Hypothalamus (tissue), 51 donors: ENCODE measurements at places on chromosomes 7 and 10.

DNA sequence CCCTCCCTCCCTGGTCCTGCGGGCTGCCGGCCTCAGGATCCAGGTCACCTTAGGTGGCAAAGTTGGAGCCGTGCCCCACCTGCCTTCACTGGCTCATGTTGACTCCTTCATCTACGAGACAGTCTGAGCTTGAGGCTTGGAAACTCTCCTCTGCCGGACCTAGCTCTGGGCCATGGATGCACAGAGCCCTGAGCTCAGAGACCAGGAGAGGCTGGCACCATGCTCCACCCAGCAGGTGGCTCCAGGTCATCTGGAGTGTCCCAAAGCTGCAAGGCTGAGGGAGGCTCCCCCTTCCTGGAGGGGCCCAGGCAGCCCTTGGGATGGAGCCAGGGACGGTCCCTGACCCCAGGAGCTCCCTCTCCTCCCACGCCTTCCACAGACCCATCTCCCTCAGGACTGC is 81.3 kb downstream of the PDGFA start:
- no peak for DNase-seq

- DNase-seq: no peak
Measured at GRCh38 chr10:6164271-6165095, 38.2 kb upstream of the PFKFB3 start.

DNA sequence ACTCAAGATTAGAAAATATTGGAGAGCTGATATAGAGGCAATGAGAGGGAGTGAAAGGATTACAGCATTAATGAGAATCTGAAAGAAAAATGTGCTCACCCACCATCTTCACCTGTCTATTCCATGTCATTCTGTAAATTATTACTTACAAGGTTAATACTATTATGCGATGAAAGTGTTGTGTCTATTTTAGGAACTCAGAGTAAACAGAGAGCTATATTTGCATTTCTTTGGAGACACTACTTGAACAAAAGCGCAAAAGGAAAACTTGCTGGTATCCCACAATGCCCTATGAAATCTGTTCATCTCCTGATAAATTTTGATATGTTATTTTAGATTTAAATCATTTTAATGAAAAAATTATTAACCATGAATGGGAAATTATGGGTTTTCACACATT is 196.1 kb downstream of the ZEB1 start:
- no peak for DNase-seq

DNA sequence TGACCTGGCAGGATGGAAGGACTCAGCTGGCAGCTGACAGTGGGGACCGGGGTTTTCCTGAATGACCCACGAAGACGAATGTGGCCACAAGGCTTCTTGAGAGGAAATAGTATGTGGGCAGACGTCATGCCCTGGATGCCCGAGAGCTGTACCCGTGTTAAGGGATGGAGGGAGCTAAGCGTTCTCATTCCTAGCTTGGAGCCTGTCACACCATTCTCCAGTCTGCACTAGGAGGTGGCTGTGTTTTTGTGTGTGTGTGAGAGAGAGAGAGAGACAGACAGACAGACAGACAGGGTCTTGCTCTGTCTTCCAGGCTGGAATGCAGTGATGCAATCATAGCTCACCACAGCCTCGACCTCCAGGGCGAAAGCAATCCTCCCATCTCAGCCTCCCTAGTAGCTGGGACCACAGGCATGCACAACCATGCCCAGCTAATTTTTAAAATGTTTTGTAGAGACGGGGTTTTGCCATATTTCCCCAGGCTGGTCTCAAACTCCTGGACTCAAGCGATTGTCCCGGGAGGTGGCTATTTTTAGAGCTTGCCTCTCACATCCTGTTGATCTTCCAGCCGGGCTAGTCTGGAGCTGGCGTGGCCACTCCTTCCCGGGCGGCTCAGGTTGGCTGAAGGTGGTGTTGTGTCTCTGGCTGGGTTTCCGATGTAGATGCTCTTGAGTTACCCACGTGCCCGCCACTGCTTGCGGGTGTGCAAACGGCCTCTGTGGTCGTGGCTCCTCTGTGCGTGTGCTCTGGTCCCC is 2.1 kb downstream of the AMZ1 start:
- DNase-seq: no peak

DNA sequence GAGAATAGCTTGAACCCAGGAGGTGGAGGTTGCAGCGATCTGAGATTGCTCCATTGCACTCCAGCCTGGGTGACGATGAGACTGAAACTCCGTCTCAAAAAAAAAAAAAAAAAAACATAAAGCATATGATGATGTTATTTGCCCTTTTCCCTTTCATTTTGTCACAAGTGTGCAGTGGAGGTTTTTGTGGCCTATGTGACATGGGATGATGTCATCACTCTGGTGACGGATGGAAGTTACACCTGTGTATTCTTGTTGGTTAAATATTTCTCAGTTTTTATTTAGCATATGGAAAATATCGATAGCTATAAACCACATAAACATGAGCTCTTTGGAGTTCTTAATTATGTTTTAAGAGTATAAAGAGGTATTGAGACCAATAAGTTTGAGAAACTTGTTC is 71.8 kb upstream of the EMX2 start:
- DNase-seq: no peak

- no peak for DNase-seq
Measured at GRCh38 chr10:112446055-112446854, 459 bp downstream of the ZDHHC6 start.

DNA sequence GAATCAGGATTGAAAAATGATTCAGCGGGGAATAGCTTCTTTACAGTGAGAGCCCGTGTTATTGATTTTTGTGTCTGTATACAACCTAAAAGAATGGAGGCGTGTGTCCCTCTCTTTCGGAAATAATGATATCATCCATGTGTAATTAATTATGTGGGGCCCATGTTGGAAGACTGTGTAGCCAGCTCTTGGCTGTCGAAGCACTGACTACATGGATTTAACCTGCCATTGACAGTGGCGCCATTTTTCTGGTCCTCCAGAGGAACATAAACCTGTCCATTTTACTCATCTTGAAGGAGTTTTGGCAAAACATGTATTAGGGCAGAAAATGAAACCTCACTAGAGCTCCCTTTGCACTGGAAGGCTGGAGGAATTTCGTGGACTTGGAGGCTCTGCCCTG is 119.6 kb downstream of the ITIH5 start:
- no peak for DNase-seq

- DNase-seq: no peak
Measured at GRCh38 chr10:33715303-33715975, 381.0 kb upstream of the NRP1 start.

- DNase-seq: no peak
Measured at GRCh38 chr10:86872757-86873156, 84.7 kb downstream of the MMRN2 start.

DNA sequence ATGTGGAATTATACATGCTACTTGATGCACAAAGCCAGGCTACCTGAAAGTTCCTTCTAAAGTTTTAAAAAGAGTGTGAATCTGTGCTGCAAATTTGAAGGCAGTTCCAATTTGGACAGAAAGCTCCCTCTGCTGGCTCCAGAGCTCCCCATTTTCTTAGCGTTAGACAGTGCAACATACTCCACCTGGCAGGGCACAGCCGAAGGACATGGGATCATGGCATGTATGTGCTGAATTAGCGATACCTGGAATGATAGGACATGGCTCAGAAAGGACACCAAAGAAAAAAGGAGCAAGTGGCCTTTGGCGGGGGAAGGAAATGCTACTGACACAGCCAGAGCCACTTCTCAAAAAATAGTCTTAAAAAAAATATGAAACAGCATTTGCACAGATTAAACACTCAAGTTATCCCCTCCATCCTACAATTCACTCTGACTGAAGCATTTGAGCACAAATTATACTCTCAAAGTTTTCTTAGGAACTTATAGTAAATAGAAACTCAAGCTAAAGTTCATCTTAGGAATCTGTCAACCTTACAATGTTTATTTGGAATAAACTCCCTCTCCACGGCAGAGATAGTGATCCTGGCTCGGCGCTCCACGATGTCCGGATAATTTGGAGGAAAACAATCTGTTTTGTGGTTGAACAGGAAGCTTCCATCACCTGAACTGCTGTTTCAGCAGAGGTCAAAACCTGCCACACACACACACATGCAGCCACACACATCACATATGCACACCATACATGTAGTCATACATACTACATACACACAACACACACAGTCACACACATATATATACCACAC is 80.0 kb downstream of the C7orf25 start:
- DNase-seq: peak; percentile 9

DNA sequence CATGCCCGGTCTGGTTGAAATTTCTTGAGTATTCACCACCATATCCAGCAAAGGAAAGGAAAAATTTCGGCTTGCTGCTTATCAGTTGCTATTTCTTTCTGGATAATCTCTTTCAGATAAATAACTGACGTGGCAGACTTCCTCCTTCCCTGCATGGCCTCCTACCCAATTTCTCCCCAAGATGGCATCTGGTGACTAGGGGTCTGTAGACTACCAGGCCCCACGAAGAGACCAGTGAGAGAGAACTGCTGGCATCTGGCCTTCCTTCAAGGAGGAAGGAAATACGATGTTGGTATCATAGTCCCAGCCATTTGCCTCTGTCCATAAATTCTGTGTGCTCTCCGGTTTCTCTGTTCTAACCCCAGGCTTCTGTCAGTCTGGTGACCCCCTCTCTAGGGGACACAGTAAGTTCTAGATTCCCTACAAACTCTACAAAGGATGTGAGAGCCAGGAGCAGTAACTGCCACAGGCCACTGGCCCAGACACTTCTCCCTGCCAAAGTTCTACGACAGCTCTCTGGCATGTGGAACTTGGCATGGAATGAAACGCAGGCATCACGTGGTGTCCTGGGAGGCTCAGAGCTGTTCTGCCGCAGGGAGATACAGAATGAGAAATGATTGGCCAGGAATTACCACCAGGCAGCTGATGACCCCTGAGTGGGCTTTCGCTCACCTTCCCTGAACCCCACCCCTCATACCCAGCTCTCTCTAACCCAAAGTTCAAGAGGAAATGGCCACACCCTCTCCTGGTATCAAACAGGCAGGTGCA is 30.0 kb upstream of the MSRB2 start:
- DNase-seq: peak; percentile 86

DNA sequence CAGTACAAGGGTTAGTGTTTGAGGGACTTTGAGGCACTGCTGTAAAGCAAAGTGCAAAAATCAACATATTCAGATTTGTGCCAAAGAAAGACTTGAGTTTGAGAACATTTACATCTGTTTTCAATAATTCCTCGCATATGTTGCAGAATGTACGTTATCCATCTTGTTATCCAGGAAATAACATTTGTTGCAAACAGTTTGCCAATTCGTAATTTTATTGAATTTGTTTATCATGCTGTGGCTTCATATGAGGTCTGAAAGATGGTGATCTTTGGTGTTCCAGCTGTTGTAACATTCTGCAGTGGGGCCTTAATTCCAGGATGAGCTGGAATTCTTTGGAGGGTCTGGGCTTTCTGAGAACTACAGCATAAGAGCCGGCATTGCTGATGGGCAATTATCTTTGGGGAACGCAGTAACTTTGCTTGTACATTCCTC is 396.2 kb downstream of the LRMDA start:
- no peak for DNase-seq

GRCh38 chr7:103025341-103025740 is 49.3 kb downstream of the FBXL13 start:
- no peak for DNase-seq

GRCh38 chr10:543862-544822 is 145.3 kb downstream of the DIP2C start:
- no peak for DNase-seq

GRCh38 chr7:47785923-47786556 is 162.2 kb downstream of the PKD1L1 start:
- no peak for DNase-seq

DNA sequence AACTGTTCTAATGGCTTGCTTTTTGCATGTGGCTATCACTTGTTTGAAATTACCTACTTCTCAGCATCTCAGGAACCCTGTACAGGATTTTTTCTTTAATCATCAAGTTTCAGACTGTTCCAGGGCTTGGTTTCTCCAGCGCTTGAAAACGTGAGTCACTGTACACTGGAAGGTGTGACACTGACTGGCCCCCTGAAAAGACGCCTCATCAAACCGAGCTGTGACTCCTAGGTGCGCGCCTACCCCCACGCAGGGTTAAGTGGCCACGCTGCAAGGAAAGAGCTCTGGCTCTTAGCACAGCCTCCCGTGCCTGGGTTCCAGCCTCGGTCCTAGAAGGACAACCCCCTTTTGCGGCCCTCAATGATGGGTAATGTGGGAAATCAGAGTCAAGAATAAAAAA is 81.0 kb downstream of the EBF3 start:
- no peak for DNase-seq

DNA sequence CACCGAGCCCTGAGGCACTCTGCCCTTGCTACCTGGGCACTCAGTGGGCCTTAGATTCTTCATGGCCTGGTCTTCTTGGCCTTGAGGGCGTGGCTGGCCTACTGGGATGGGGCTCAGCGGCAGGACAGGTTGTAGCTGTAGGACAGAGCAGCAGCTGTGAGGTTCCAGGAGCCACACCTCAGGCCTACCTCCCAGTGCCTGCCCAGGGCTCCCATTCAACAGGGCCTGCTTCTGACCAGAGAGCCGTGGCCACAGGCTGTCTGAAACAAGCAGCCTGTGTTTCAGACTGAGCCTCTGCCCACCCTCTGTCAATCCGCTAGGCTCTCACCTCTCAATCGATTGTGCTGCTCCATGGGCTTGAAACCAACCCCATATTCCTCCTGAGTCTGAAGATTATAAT is 928.0 kb upstream of the ZNF722 start:
- no peak for DNase-seq

- no peak for DNase-seq
Measured at GRCh38 chr7:142375710-142376313, 118.0 kb upstream of the PRSS58 start.

DNA sequence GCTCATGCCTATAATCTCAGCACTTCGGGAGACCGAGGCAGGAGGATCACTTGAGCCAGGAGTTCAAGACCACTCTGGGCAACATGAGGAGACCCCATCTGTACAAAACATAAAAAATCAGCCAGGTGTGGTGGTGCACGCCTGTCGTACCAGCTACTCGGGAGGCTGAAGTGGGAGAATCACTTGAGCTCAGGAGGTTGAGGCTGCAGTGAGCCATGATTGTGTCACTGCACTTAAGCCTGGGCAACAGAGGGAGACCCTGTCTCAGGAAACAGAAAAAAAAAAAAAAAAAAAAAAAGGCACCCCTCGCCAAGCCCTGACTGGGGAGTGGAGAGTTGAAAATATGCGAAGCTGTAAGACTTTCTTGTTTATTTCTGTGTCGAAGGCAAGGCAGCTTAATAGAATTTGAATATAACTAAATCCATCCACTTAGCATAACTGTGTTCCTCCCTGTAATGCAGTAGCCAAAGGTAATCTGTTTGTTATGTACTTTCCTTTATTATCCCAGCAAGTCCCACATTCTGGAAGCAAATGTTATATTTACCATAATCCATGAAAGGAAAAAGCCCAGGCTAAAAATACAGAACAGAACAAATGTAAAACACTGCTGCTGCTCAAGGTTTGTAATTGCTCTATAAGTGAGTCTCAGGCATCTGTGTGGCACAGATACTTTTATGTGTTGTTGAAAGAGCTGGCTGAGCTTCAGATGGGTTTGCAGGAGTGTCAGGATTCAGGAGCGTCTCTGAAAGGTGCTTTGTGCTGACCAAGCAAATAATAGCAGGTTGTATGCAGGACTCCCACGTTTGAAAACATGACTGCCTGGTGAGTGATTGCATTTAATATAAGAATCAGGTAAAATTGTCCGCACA is 127.2 kb downstream of the CELF2 start:
- DNase-seq: no peak

- no peak for DNase-seq
Measured at GRCh38 chr7:144508702-144509101, 105.2 kb upstream of the NOBOX start.
